Stimulated activated CD4-positive, alpha-beta T cell treated with anti-CD3 and anti-CD28 coated beads, Interleukin-4, amount 100 ng/mL, for 24 hours (primary cell): ENCODE measurements at places on chromosomes 3 and 15.

GRCh38 chr3:123949641-123950040, 11.4 kb downstream of the CCDC14 start:
- DNase-seq, result no peak

GRCh38 chr3:65288776-65289175, 601.0 kb upstream of the ADAMTS9 start:
- DNase-seq, result no peak

DNA sequence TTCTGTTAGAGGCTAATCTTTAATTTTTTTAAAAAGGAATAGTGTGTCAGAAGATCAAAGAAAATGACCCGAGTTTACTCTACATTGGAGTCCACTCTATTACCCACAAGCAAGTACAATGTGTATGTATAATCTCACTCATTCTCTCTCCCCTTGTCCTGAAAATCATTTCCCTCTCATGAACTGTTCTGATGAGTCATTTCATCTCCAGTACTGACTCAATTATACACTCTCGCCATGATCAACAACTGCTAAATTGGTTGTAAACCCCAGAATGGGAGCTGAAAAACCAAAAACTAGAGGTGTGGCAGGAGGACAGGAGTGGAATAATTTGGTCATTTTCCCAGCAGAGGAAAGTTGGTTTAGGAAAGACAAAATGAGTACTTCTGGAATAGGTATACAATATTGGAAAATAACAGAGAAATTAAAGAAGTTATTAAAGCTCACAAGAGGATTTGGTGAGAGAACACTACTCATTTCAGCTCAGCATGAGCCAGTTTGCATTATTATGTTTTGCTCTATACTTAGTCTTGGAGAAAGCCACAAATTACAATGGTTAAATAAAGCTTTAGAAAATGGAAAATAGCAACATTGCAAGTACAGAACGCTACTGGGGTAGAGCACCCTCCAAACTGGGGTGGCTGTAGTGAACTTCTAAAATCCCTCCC, 144.3 kb upstream of the PFN2 start:
- DNase-seq, result no peak

DNA sequence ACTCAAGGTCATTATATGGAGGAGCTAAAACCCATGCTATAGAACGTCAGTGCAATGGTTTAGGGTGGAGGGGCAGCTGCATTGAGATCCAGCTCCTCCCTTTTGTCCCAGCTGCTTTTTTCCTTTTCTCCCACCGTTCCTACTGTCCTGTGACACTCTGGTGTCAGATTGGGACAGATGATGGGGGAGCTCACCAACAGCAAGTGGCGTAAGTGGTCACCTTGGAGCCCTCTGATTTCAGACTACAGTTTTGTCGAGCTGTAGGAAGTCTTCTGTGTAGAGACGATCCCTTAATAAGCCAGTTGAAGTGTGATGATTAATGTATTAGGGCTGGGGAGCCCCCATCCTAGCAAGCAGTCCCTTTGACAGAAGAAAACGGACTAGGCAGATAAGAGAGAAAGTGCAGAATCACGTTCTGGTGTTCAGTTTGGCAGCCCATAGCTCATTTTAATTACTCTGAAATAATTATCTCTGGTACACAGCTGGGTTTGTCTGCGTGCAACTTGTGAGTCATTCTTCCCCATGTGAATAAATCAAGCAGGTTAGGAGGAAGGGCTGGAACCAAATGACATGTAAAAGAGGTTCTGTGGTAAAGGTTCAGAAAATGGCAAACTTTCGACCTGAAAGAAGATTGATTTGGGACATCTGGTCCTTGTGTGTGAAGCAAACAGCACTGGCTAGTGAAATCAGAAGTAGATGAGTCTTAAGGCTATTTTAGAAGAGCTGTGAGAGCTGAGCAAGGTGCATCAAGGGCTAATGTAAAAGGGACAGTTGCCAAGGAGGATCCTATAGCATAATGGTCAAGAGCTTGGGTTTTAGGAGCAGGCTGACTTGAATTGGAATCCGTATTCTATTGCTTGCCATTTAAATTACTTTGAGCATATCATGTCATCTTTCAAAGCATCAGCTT, 241.4 kb downstream of the EDEM1 start:
- no peak for DNase-seq

DNA sequence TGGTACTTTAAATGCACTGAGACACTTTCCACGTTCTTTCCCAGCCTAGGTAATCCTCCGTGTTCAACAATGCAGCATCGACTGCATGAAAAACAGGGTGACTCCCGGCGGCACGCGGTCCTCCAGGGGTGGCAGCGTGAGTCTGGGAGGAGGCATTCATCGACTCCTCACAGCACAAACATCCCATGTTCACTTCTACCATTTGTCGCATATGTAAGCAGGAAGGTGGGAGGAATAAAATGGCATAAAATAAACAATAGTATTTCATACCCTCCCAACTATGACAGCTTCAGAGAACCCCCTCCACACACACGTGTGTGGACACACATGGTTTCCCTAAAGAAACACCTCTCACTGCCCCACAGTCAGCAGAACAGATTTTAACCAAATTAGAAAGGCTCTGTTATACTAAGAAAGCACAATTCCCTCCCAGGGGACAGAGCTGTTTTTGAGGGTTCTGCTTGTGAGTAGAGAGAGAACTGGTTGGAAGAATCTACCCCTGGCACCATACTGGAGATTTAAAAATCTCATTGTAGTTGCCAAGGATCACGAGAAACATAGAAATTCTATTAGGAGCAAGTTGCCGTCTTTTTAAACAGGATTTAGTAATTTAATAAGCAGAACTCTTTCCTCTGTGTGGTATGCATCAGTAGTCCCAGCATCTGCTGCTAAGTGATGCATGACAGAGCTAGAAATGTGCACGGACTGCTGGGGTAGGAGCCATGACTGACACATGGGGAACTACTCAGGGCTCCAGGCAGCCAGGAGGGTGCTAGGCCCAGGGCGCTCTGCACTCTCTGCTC, 6.0 kb downstream of the FAM43A start:
- no peak for DNase-seq

GRCh38 chr3:110656394-110657025, 415.1 kb upstream of the NECTIN3 start:
- DNase-seq, result no peak

GRCh38 chr15:46644501-46645481, 1010.0 kb downstream of the SQOR start:
- no peak for DNase-seq

GRCh38 chr3:51360806-51361205, 24.3 kb upstream of the MANF start:
- DNase-seq, result no peak

GRCh38 chr3:11201251-11202019, 47.1 kb downstream of the HRH1 start:
- no peak for DNase-seq

DNA sequence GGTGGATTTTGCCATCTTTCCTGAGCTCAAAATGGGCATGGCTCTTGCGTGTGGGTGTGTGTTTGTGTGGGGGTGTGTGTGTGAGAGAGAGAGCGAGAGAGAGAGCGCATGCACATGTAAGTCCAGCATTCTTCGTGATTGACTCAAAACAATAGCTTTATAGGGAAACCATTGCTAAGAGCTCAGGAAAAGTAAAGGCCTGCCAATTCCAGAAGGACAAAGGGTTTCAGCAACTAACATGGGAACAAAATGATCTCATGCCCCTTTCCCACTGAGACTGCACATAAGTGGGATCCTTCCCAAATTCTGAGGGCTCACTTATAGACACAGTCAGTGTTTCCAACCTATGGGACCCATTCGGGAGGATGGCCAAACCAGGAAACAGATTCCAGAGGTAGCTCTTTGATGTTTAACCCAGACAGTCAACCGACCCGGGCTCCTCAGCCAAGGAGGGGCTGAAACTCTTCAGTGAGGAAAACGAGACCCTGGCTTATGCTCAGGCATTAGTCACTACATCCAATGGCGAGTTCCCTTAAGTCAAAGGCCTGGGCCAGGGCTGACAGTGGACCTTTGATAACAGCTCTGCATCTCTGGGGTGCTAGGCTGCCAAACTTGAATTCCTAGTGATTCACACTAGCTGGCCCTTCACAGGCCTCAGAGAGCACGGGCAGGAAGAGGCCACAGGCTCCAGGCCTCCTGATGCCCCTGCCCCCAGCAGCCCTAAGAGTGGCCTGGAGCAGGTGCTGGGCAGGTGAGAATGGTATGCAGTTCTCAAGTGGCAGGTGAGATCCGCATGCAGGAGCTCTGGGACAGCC, 305.0 kb upstream of the C2CD4B start:
- no peak for DNase-seq

- peak; percentile 63 for DNase-seq
Measured at GRCh38 chr3:50320853-50321335, 1.7 kb downstream of the HYAL2 start.

DNA sequence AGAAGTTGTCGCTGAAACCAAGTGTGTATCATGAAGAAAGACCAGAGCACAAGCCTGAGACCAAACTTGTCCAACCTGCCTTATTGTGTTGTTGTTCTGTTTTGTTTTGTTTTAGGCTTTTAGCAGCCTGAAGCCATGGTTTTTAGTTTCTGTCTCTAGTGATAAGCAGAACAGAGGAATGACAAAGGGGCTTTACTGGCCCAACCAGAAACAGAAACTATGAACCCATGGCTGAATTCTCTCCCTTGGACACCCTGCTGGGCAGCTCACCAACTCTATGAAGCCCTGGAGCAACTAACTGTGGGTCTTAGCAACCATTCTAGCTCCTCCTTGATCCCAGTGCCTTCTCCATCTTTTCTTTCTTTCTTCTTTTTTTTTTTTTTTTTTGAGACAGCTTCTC, 30.3 kb downstream of the HCLS1 start:
- no peak for DNase-seq

GRCh38 chr3:160569894-160570652, 4.7 kb upstream of the KPNA4 start:
- no peak for DNase-seq

DNA sequence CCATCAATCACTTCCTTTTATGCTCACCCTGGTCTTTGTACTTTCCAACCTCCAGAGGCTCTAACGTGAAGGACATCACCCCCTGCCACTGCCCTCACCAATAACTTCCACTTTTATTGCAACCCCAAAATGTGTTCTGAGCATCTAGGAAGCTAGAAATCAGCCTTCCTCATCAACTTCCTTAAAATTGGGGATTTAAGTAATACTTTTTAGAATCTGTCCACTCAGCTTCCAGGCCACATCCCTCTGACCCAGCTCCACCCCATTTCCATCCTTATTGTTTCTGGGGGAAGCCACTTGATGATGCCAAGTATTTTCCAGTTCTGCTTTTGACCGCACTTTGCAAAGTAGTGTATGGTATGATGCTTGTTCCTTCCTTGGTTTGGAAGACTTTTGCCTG, 73.5 kb upstream of the XCR1 start:
- DNase-seq, result no peak

GRCh38 chr3:52270252-52270754, 8.1 kb downstream of the WDR82 start:
- no peak for DNase-seq

- no peak for DNase-seq
Measured at GRCh38 chr3:169980055-169980454, 13.4 kb downstream of the SEC62 start.

DNA sequence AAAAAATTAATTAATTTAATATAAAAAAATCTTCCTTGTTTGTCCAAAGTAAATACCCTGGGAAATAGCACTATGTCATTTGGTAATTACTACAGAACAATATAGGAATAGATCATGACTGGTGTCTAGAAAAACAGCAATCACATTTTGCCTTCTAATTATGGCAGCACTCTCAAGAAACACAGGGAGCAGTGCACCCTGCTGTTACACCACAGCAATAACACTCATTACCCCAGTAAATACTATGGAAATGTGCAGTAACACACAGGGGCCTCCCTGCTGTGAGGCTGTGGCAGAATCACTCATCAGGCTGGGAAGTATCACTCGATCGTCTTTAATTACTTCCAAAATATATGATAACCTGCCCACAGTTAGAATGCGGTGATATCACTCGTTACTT, 646.0 kb downstream of the TUSC7 start:
- no peak for DNase-seq

GRCh38 chr15:63509056-63509954, 4.9 kb downstream of the USP3 start:
- DNase-seq, result no peak

DNA sequence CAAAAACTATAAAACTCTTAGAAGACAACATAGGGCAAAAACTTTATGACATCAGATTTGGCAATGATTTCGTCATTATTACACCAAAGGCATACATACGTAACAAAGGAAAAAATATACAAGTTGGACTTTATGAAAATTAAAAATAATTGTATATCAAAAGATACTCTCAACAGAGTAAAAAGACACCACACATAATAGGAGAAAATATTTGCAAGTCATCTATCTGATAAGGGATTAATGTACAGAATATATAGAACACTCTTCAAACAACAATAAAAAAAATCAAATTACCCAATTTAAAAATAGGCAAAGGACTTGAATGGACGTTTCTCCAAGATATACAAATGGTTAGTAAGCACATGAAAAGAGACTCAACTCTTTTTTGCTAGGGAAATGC, 77.5 kb downstream of the RPL39L start:
- DNase-seq, result no peak

DNA sequence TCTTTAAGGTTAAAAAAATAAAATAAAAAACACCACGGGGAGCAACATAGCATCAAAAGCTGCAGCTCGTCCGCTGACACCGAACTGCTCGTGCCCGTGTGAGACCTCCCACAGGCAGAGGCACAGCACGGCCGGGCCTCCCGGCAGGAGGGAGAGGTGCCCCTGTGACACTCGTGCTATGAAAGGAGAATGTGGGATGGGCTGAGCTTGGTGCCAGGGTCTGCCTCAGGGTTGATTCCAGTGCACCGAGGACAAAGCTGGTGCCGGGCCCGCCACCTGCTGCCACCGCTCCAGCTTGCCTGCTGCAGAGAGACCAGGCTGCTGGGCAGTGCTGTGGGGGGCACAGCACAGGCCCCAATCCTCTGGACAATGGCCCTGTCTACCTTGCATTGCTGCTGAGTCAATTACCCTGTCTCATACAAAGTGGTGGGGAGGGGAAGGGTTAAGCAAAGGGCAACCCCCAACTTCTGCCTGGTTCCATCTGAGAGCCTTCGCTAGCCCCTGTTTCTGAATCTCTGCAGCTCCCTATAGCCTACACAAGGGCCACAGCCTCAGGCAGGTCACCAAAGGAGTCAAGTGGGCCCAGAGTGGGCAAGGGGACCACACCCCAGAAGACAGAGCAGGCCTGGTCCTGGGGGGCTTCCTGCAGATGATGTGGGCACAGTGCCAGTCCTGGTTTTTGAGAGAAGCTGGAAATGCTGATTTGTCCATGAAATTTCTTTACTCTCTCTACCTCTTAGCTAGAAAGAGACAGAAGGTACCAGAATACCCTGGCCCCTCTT, 74.0 kb upstream of the SNRPA1 start:
- no peak for DNase-seq

DNA sequence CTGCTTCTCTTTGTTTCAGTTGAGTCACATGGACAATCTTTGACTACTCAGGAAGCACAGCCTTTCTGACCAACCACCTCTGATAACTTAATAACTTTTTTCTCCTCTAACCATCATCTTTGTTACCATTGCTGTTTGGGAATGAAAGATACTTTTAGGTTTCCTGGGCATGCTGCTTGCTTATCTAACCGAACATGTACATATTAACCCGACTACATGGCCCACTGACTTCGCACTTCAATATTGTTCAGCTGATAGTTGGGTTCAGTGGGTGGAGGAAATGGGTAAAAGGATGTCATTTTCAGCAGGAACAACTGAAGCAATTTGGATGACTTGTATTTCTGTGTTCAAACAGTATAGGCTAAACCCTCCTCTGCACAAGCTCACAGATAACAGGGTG, 214.3 kb downstream of the SQOR start:
- no peak for DNase-seq
